ENCODE measurements at places on chromosomes 16 and 17.

GRCh38 chr16:79393564-79393963 is 207.0 kb downstream of the MAF start:
- DNase-seq: no peak

DNA sequence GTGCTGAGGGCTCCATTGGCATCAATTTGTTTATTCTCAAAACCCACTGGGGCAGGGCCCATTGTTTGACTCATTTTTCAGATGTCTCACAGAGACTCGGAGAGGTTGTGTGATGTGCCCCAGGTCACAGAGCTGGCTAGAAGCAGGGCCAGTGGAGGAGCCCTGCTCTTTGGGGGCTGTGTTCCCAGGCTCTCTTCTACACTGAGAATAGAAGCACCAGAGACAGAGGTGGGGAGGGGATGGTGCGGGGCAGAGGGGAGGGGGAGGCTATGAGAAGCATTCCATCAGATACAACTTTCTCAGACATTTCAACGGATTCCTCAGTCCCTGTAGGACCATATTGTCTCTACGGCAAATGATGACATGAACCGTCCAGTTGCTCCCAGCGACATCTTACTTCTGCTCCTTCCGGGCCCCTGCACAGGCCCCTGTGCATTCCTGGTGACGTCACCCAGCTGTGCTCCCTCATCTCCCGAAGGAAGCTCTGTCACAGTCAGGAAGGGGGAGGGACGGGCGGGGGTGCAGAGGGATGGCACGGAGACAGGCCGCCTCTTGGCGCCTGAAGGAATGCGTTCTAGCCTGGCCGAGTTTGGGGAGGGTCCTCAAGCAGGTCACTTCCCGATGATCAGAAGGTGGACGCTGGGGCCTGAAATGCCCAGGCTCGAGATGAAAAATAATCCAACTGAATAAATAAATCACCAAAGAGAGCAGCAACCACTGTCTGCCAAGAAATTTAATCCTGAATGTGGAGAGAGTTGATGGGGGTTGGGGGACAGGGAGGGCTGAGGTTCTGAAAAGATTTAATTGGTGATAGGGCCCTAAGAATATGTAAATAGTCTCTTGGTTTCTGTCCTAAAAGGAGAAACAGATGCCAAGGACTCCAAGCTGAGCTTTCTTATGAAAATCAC is 114.1 kb downstream of the NOG start:
- DNase-seq: no peak

- no peak for DNase-seq
Measured at GRCh38 chr16:89361751-89362539, 128.4 kb downstream of the ANKRD11 start.

- peak; percentile 46 for DNase-seq
Measured at GRCh38 chr17:4969047-4969550, 1.5 kb upstream of the SPAG7 start.

DNA sequence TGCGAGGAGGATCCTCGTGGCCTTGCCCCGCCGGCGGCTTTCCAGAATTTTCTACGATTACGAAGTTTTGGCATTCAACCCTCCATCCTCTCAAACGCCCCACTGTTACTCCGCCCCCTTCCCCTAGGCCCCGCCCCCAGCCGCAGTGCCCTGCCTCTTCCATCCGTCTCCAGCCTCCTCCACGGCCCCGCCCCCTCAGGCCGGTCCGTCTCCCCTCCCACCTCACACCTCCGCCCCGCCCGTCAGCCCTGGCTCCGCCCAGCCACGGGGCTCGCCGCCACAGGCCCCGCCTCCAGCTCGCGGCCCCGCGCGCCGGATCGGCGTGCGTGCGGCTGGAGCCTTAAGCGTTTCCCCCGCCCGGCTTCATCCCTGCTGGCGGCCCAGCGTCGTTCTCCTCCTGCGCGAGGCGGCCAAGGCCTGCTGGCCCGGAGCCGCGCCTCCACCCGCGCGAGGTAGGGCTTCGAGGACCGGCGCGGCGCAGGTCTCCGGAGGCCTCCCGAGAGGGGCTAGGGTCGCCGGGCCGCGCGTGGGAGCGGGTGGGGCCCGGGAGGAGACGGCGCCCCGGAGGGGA is at the start of the genes C17orf67 and DGKE:
C17orf67 (minus strand) TSS at position 112 of the 571 bp plus-strand sequence. CDS start 18,110 bp downstream, outside the sequence.
DGKE (plus strand) TSS at position 343 of the 571 bp plus-strand sequence. CDS start 645 bp downstream, outside the sequence.
- DNase-seq: peak; percentile 93

DNA sequence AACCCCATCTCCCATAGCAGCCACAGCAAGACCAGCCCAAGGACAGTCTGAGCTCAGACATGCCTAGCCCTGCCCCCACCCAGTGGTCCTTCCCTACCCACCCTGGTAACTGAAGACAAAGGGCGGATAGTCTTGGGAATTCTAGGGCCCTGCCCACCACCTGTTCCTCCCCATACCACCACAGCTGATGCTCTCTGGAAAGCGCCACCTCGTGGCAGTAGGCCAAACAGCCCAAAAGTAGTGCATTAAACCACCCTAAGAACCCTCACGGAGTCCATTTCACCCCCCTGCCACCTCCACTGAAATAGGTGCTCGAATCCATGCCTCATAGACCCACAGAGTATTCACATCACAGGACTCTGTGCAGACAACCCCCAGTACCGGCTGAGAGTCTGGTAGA is 1021.4 kb downstream of the CDH8 start:
- no peak for DNase-seq

DNA sequence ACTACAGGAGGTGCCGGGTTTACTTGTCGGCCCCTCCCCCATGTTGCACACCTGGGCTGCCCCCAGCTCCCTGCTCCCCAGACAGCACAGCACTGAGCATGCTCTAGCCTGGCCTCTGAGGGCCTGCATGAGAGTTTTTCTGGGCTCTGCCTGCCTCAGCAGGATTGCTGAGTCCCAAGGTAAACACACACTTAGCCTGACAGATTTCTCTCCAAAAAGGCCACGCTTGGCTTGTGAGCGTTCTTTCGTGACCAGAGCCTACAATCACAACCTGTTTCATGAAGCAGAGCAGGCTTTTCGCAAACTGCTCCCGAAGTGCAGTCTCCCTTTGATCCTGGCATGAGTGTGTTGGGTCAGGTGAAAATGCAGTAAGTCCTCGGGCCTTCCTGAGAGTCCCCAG is 9.8 kb upstream of the CD300E start:
- DNase-seq: no peak

GRCh38 chr17:81359218-81359617 is 36.0 kb upstream of the BAHCC1 start:
- DNase-seq: no peak

DNA sequence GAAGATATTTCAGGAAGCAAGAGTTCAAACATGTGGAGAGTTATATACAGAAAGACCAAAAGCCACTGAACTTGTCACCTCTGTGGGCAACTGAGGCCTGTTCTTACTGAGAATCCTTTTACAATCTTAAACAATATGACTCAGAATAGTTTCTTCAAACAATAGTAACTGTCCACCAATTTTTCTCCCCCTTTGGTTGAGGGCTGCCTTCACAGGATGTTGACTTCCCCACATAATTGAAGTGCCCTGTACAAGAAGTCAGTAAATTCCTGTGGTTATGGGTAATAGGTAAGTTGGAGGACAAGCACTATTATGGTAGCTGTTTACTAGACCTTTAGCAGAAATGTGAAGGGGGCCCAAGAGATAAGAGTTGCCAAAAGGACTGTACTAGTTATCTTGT is 215.8 kb downstream of the CDH8 start:
- DNase-seq: no peak

DNA sequence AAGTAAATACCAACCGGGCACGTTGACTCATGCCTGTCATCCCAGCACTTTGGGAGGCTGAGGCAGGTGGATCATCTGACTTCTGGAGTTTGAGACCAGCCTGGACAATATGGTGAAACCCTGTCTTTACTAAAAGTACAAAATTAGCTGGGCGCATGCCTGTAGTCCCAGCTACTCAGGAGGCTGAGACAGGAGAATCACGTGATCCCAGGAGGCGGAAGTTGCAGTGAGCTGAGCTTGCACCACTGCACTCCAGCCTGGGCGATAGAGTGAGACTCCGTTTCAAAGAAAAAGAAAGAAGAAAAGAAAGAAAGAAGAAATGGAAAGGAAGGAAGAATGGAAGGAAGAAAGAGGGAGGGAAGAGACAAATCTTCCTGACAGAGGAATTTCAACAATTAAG is 108.7 kb downstream of the AHSP start:
- no peak for DNase-seq

DNA sequence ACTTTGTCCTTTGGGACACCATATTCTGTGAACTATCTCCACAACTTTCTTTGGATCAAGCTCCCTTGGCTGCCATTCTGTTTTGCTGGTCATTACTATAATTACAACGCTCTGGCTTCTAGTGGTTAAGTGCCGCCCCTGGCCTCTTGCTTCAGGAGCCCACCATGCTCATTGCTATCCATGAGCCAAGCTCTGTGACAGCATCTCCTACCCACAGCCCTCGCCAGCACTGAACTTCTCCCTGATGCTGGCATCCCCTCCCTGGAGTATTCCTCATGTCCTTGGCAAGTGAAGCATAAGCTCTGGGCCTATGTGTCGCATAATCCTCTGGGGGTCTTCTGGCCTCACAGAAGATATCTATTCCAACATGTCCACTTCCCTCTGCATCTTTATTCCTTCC is 60.6 kb upstream of the DHX40 start:
- no peak for DNase-seq

DNA sequence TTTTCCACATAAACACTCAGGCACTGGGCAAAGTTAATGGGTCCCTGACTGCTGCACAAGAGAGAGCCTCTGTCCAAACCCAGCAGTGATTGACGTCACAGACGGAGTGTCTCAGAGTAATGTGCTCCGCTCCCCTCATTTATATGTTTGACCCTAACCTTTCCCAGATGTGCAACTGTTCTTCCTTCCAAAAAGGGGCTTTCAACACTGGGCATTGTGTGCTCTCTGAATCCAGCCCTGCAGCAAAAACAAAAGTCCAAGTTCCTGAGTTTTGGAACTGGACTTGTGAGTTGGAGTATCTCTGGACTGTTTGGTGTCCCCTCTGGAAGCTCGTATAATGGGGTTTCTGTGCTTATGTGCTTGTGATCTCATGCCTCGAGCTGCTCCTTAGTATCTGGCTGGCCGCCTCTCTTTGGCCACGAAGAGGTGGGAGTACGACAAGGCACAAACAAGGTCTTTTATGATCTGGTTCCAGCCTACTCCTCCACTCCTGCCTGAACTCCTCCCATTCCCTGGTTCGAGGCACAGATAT is 76.4 kb upstream of the SMIM36 start:
- DNase-seq: no peak

GRCh38 chr17:4551141-4551540 is 4.0 kb downstream of the MYBBP1A start:
- no peak for DNase-seq

- DNase-seq: no peak
Measured at GRCh38 chr16:89093602-89094251, at the start of gene ACSF3. TSS of gene ACSF3 (plus strand) at chr16:89093852. CDS start at chr16:89100682, 6,830 bp downstream.

DNA sequence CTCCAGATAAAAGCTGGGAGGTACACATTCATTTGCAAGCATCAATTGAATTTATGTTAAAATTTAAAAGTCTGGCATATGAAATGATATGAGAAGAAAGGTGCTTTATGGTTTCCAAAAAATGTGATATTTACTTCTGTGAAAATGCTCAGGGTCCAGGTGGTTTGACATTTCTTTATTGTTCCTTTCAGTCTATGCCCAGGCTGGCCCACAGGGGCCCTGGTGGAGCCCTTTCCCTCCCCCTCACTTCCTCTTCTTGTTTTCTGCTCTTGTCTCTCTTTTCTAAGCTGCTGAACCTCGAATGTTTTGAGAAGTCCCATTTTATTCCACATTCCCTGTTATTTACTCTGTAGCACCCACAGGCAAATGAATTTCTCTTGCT is 127.8 kb downstream of the HS3ST3B1 start:
- no peak for DNase-seq

GRCh38 chr16:9521749-9522370 is 430.4 kb downstream of the HAPSTR1 start:
- no peak for DNase-seq

GRCh38 chr17:46719891-46720290 is 98.6 kb downstream of the WNT3 start:
- DNase-seq: no peak

DNA sequence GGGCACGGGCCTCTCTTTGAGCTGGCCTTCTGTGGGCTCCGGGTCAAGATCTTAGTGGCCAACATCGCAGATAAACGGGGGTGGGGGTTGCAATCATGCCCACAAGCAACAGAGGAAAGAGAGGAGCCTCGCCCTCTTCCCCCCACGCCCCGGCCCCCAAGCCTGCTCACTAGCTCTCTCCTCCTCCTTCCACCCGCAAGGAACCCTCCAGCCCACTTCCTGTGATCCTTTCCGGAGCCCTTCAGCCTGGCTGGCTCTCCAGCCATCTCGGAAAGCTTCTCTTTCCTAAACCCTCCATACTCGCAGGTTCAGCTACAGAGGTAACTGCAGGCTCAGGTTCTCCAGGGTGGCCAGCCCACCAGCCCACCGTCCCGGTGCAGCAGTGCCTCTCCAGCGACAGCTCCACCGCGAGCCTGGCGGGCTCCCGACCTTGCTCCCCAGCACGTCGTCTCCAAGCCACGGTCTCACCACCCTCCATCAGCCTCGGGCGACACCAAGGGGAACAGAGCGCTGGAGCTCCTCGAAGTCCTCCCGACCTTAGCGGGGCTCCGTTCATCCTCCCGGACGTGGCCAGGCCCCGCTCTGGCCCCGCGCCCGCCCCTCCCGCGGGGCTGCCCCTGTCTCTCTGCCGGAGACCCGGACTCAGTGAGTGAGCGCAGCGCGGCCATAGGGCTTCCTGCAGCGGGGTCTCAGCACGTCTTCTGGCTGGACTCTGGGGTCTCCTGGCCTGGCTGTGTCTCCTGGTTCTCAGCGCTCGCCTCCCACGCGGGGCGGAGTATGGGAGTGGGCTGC is 12.9 kb upstream of the ODF4 start:
- no peak for DNase-seq

Data from GOT3 (cell line).